ENCODE measurements at places on chromosomes 7 and 10. TPM values are rescaled to one million over a fixed set of nuclear protein-coding genes. Genes with fewer than 3 reads are reported as not detected.

Gene TMEM176A
- total RNA-seq = 27.1 TPM

Gene NEUROD6
- total RNA-seq = not detected

Gene C10orf53
- total RNA-seq = not detected

Gene MRM2
- total RNA-seq = 20.0 TPM

Gene KCNH2
- total RNA-seq = 88.9 TPM
